HepG2 (cell line): ENCODE measurements at places on chromosomes 5 and 9. TPM values are rescaled to one million over a fixed set of nuclear protein-coding genes. Genes with fewer than 3 reads are reported as not detected.

The PDE8B gene
- 0.07 and 0.16 TPM in 2 replicates for polyA plus RNA-seq

DNA sequence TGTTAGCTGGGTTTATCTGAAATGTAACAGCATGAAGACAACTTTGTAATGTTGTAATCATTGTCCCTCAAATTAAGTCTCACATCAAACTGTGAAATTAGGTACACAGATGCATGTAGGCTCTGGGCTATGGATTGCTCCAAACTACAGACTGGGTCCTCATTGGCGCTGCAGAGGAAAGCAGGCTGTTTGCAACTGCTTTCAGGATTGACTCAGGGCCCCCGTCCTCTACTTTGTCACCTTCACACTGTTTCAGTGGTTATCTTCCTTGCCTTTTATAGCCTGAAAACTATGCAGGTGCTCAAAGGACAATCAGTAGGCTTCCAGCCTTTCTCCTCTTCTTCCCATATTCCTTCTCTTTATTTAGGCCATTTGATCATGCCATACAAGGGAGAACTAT lies 18.0 kb downstream of the GRAMD2B start:
- no peak for DNase-seq

- DNase-seq, result no peak
Measured at GRCh38 chr5:137205231-137206027, 293.7 kb downstream of the SPOCK1 start.

- DNase-seq, result no peak
Measured at GRCh38 chr5:1952444-1953099, 69.8 kb upstream of the IRX4 start.

DNA sequence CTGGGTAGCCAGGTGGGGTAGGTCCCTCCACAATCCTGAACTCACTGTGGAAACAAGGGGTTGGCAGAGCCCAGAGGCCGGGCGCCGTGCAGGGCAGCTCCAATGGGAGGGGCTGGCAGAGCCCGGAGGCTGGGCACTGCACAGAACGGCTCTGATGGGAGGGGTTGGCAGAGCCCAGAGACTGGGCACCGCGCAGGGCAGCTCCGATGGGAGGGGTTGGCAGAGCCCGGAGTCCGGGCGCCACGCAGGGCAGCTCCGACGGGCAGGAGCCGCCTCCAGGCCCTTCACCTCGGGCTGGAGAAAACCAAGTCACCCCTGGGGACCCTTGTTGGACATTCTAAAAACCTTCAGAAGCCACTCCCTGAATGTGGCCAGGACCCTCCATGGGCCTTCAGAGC lies 9.3 kb downstream of the NACC2 start:
- DNase-seq, result no peak

GRCh38 chr5:60495644-60496520 lies 204.1 kb downstream of the DEPDC1B start:
- DNase-seq, result peak; percentile 90

- DNase-seq, result no peak
Measured at GRCh38 chr5:8081179-8081578, 212.2 kb downstream of the MTRR start.

- DNase-seq, result no peak
Measured at GRCh38 chr9:113513536-113513935, 50.0 kb downstream of the RGS3 start.

GRCh38 chr5:116847960-116848359 lies 273.3 kb upstream of the SEMA6A start:
- DNase-seq, result no peak
